ENCODE measurements at places on chromosomes 7 and 10.
A peak's percentile ranks its signal among the peaks of the same experiment; 100 is the strongest.

- no peak for DNase-seq
Measured at GRCh38 chr7:39697483-39697882, 74.1 kb downstream of the RALA start.

DNA sequence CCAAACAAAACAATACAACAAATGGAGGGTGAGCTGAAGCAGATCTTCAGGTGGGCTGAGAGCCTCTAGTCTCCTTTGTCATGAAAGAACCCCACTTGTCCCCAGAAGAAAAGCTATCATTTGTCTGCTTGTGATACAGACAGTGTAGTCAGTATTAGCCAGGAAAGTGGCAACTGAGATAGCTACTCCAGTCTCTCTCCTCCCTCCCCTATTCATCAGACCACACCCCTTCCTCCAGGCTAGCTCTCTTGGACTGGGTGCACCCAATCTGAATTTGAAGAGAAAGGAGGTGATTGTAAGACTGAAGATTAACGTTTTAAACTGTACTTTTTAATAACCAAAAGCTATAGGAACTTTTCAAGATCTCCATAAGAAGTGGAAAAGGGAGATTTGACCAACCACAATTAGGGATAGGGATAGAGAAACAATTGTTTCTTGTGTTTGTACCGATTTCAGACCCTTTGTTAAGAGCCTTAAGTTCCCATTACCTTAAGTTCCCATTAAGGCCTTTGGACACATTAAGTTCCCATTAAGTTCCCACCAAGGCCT lies 14.1 kb downstream of the BMPR1A start:
- DNase-seq: no peak

DNA sequence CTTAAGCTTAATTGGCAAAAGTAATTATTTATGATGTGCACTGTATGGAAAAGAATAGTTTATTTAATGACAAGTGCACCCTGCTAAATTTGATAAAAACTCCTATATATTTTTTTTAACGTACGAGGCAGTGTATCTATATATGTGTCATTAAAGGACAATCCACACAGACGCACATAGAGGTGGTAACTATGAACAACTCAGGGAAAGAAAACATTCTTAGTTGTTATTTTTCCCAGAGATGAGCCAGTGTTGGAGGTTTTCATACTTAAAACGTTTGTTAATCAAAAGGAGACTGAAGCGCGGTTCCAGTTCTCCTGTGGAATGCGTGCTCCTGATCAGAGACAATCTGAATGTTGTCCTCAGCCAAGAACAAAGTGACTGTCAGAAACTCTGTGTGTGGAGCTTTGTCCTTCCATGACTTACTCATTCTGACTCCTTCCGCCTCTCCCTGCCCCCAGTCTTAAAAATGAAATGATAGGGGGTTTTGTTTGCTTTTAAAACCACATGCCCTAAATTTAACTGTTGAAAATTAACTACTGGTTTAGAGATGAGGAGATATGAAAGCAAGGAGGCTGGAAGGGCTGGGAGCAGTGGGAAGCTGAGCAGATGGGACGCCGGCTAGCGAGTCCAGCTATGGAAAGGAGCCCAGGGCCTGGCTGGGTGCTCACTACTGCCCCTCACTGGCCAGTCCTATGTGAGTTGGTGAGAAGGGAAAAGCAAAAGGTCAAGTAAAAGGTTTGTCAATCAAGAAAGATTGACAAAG lies 99.6 kb downstream of the SVIL start:
- peak; percentile 90 for DNase-seq

DNA sequence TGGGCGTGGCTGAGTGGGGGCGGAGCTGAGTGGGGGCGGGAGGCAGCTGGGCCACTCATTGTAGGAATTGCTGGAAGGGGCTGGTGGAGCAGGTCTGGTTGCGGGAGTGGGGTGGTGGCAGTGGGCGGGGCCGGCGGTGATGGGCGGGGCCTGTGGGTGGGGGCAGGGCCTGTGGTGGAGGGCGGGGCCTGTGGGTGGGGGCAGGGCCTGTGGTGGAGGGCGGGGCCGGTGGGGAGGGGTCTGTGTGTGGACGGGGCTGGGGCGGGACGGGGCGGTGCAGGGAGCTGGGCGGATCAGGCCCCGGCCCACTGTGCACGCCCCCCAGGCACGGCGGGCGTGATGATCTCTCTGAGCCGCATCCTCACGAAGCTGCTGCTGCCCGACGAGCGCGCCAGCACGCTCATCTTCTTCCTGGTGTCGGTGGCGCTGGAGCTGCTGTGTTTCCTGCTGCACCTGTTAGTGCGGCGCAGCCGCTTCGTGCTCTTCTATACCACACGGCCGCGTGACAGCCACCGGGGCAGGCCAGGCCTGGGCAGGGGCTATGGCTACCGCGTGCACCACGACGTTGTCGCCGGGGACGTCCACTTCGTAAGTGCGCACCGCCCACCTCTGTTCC lies 14.0 kb downstream of the SLC29A4 start:
- no peak for DNase-seq

DNA sequence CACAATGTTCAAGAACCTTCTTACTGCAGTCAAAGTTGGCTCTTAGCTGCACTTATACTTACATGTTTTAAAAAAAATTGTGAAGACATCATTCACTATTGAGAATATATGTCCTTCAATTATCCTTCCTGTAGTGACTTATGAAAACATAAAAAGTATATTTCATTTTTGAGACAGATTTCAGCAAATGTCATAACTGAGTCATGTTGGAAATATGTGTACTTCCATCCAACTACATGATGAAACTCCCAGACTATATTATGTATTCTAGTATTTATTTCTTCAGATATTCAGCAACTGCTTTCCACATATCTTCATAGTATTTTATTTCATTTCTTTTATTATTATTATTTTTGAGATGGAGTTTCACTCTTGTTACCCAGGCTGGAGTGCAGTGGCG lies 160.2 kb downstream of the ARHGAP12 start:
- DNase-seq: peak; percentile 12

- no peak for DNase-seq
Measured at GRCh38 chr10:28434063-28434462, 98.9 kb upstream of the WAC start.

DNA sequence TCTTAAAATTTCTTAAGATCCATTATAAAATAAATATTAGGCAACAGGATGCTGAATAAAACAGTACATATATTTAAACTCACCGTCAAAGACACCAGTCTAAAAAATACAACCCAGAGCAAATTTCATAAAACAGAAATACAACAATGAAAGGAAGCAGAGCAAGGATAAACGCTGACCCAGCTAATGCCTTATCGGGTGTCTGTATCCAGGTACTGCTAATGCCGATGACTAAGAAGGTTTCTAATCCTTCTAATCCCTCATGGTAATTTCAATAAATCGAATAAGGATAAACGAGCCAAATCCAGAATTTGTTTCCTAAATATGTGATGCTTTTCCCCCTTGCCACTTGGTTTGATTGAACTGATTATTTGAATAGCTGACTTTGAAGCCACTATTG lies 1.7 kb downstream of the HYCC1 start:
- no peak for DNase-seq

- no peak for DNase-seq
Measured at GRCh38 chr7:2460641-2461040, 15.6 kb downstream of the GRIFIN start.

DNA sequence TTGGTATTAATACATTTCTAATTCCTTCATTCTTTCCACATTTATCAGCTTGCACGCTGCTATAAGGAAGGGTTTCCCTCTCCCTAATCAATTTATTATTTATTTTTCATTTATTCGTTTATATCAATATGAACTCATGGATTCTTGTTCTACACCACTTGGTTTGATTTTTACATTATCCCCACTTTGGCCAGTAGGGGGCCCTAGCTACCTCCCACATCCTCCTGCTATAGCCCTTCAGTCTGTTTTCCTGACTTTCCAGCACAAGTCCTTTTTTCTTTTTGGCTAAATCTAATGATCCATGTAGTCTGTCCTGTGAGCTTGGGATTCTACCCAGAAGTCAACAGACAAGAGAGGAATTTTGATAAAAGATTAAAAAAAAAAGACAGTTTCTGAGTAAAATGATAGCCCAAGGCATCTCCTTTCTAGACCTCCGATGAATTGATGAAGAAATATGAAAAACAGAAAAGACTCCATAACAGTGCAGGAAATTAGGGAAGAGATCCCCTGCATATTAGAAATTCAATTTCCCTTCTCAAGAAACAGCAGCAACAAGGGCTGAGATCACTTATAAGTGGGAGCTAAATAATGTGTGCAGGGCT lies 47.7 kb downstream of the LYZL2 start:
- peak; percentile 71 for DNase-seq

- peak; percentile 59 for DNase-seq
Measured at GRCh38 chr10:31620226-31621151, 301.5 kb downstream of the ZEB1 start.

GRCh38 chr10:63210611-63211196 lies 77.6 kb downstream of the NRBF2 start:
- DNase-seq: no peak

GRCh38 chr7:150363872-150364271 lies 4.8 kb upstream of the REPIN1 start:
- DNase-seq: no peak

- peak; percentile 74 for DNase-seq
Measured at GRCh38 chr10:128210215-128211063, 84.2 kb upstream of the MKI67 start.

- no peak for DNase-seq
Measured at GRCh38 chr7:23353172-23353571, 54.0 kb downstream of the MALSU1 start.

DNA sequence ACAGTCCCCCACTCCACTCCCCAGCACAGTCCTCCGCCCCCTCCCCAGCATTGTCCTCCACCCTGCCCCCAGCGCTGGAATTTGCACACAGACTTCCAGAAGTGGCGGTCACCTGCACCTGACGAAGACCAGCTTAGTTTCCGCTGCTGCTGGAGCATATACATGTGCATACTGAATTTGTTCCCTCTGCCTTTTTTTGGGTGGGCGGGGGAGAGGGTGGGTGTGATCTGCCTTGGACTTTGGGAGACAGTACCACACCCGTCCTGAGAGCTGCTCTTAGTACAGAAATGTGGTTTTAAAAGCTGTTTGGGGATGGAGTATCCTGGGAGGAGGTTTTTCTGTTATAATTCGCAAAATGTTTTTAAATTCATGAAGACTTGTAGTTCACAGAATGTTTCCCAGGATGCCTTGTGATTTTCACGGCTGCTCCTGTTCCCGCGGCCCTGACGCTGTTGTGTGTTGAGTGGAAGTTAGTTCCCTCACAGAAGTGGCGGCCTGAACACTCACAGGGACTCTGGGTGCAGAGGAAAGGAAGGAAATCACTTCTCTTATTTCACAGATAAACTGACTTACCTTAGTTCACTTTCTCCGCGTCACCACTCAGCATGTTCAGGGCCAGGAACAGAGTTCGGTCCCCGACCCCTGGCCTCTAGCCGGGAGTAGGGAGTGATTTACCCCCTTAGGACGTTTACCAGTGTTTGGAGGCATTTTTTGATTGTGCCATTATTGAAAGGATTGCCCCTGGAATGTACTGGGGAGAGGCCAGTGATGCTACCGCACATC lies 18.6 kb downstream of the PFKP start:
- DNase-seq: no peak

DNA sequence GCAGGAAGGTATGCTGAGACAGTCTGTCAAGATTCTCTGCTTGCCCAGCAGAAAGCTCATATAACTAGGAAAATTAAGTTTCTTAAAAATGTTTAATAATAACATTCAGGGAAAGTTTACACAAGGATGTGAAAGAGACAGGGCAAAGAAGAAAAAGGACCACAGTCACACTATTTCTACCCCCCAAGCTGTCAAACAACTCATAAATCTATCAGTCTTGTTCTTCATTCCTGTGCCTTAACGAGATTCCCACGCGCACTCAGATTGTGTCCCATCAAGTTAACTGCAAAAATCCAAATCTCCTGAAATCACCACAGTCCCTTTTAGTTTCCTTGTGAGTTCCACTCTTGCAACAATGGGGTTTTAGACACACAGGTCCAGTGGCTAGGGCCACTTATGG lies 14.9 kb downstream of the CUL2 start:
- no peak for DNase-seq

DNA sequence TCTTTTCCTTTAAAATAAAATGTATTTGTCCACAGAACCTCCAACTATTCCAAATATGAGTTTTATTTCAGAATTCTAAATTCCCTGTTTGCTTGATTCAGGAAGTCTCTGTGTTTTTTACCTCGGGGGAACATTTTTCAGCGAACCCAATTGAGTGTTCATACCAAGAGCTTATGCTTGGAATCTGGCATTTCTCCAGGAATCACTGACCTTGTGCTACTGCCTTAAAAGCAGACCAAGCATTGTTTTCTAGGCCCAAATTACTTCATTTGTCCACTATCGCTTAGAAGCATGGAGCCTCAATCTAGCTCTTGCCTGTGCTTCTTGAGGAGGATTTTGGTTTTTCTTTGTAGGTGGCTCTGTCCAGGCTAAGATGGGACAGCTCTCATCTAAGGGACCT lies 59.4 kb downstream of the EBLN1 start:
- DNase-seq: no peak

DNA sequence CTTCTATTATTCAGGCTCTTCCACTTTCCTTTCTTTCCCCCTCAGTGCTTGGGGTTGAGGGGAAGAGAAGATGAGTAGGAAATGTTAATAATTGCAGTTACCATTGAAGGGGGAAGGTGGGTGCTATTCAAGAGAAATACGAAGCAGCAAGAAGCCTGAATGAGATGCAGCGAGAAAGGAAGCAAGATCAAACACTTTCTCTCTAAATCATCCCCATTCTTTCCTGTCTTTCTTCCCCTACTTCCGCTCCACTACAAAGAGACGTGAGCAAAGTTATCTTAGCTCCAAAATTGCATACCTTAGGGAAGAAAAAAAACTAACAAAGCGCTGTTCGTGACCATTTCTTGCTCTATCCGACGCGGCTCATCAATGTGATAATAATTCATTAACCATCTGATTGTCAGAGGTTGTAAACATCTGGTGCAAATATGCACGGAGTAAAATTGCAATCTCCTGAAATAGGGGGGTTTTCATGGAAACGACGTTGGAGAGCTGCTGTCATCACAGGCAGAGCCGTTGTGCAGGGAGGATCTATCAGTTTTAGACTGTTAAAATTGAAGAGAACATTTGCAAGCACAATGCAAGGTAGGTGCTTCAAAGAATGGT lies 15.2 kb upstream of the PARD3 start:
- peak; percentile 28 for DNase-seq

Measured in AG08395 (cell line).